ENCODE measurements at places on chromosomes 5 and 9. TPM values are rescaled to one million over a fixed set of nuclear protein-coding genes. Genes with fewer than 3 reads are reported as not detected.

GARNL3 gene
- total RNA-seq = 7.7 TPM

FREM1 gene
- 0.56 TPM for total RNA-seq

HSPB3 gene
- 0.37 TPM for total RNA-seq

TEK gene
- 3.4 TPM for total RNA-seq
